Putamen (tissue), 1 donor: ENCODE measurements at places on chromosomes 12 and 14.

GRCh38 chr12:53265783-53266182, 2.3 kb upstream of the ESPL1 start:
- no peak for DNase-seq

DNA sequence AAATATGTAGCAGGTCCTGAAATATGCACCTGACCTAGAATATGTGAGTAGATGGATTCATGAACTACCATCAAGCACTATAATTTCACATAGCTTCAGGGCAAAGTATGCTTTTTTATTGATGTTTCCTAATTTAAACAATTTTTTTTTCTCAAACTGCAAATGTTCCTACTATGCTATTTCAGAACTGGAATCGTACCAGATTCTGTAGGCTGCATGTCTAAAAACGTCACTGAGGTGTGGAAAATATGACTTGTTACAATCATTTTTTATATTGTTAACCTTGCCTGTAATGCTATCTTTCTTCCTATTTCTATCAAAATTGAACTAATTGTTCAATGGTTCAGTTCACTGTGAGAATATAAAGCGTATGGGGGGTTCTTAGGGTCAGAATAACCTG, 78.0 kb upstream of the RERGL start:
- DNase-seq, result peak; percentile 50

DNA sequence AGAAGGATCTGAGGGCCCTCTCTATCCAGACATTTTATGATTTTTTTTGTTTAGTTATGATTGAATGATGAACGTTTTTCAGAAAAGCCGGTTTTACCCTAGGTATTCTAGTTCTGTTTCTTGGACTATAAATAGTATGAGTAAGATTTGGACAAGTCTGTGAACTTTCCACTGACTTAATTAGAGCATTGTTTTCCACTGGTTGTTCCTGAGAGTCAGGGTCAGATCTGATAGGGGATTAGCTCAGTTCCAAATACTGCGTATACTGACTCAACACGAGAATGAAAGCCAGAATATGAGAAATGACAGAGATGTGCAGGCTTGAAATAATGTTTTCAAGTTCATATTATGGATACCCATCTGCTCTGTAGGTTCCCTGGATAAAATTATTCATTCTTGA, 361.6 kb downstream of the AEBP2 start:
- no peak for DNase-seq

DNA sequence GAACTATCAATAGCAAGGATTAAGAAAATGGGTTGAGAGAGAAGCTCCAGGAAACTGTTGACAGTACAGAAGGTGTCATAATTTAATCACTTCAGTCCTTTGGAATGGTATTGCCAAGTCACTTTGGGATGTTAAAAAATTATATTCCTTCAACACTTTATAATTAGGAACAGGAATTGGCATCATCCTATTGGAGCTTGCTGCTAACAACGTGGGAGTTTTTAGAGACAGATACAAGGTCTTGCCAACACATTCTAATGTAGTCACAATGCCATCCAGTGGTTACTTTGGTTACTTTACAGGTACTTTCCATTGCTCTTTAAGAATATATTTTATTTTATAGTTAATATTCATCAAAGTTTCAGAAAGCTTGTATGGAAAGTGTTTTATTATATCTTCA, 310.1 kb downstream of the SYT1 start:
- no peak for DNase-seq

- no peak for DNase-seq
These were observed 61.0 kb downstream of the PPM1A start for GRCh38 chr14:60309867-60310552.

- DNase-seq, result no peak
These were observed 82.9 kb upstream of the MAP1LC3B2 start for GRCh38 chr12:116476227-116476822.

GRCh38 chr12:82981150-82981549, 294.4 kb downstream of the TMTC2 start:
- DNase-seq, result no peak

DNA sequence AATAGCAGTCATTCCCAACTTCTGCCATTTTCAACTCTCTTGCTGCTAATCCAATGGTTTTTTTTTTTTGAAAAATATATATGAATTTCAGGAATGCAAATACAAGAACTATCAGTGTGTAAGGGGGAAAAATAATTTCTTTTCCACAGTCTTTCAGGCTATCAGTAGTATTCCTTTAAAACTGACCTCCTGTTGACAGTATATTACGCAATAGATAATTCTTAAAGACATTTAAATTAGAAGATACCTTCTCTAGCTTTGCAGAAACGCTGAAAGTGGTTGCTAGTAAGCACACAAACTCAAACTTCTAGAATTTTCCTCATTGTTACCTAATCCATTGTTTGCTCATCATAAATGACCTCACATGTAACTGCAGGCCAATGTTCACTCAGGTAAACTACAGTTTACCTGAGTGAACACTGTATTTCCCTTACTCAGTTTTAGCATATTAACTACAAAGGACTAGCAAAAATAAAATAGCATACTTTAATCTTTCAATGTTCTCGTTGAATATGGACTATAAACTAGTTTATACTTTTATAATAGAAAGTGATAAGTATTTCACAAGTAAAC, at the start of gene C12orf50:
C12orf50 (minus strand) TSS at position 309 of the 573 bp plus-strand sequence. CDS start 2,439 bp downstream, outside the sequence.
- DNase-seq, result no peak

- DNase-seq, result no peak
These were observed 6.7 kb downstream of the REC8 start for GRCh38 chr14:24178399-24179178.

DNA sequence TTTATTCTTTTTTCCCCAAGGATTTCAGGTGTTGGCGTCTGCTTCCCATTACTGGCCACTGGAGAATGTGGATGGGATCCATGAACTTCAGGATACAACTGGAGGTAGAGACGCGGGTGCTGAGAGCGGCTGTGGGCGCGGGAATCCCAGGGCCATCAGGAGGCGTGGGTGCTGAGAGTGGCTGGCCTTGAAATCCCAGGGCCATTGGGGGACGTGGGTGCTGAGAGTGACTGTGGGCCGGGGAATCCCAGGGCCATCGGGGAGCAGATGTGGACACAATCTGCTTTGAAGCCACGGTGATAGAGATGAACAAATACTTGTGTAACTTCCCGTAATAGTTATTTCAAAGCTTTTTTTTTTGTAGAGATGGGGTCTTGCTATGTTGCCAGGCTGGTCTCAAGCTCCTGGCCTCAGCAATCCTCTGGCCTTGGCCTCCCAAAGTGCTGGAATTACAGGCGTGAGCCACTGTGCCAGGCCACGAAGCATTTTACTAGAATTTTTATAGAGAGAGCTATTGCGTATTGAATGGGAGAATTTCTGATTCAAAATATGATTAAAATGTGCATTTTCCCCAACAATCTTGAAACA, 12.8 kb downstream of the ADGRD1 start:
- DNase-seq, result no peak
